ENCODE measurements at places on chromosomes 11 and 22.

DNA sequence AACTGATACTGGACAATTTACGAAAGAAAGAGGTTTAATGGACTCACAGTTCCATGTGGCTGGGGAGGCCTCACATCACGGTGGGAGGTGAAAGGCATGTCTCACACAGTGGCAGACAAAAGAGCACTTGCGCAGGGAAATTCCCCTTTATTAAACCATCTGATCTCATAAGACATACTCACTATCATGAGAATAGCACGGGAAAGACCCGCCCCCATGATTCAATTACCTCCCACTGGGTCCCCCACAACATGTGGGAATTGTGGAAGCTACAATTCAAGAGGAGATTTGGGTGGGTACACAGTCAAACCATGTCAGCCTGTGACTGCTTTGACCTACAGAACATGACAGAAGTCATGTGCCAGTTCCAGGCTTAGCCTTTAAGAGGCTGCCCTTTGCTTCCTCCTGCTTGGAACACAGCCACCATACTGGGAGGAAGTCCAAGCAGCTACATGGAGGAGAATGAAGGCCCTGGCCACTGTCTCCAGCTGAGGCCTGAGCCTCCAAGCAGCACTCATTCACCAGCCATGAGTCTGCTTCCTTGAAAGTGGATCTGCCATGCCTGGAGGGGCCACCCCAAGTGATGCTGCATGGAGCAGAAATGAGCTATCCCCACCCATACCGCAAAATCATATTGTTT is 10.9 kb upstream of the GAL start:
- DNase-seq: no peak

GRCh38 chr11:43242401-43242800 is 69.4 kb upstream of the API5 start:
- DNase-seq: no peak

DNA sequence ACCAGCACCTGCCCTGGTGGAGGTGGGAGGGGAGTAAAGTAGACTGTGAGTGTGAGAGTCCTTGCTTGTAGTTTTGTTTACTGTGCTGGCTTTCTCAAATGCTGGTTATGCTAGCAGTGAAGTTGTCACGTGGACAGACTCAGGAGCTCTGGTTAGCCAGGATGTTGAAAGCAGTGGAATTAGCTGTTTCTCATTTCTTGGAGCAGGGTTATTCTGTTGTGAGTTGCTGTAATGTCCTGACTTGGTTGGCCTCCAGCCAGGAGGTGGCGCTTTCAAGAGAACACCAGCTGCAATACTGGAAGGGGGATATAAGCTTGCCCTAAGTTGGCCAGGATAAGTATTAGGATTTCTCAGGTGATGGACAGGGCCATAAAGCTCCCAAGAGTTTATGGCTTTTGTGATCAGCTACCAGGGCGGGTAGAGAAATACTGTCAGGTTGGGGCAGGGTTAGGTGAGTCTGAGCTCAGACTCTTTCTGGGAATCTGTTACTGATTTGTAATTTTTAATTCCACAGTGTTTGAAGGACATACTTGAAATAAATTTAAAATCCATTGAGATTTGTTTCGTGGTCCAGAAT is 13.7 kb downstream of the CYP2D6 start:
- no peak for DNase-seq

DNA sequence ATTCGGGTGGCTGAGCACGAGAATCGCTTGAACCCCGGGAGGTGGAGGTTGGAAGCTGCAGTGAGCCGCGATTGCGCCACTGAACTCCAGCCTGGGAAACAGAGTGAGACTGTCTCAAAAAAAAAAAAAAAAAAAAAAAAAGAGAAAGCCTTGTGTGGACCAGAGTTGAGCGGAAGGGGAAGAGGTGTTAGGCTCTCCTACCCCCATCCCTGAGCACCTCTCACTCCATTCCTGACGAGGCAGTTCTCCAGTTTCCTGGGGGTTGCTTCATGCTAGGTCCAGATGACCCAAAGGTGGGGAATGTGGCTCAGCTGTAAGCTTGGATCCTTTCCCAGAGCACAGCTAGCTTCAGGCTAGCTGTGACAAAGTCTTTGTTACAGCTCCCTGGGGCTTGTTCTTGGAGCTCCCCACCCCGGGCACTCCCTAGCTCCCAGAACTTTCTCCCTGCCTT is 8.8 kb upstream of the DNAL4 start:
- DNase-seq: peak; percentile 64

Measured in Calu3 (cell line).